Right lobe of liver (tissue), 6 donors: ENCODE measurements at places on chromosomes 7 and 10. TPM values are rescaled to one million over a fixed set of nuclear protein-coding genes. Genes with fewer than 3 reads are reported as not detected.

Gene RAB11FIP2
- 6.8 TPM for total RNA-seq

Gene HECW1
- 0.28 TPM for total RNA-seq

Gene TMEM178B
- total RNA-seq = not detected

Gene ABCB4
- total RNA-seq = 101 TPM

GRCh38 chr10:132670546-132671227, 115.3 kb downstream of the NKX6-2 start:
- H3K27me3 ChIP-seq = no peaks in the 10 kb centered on the region
- no peaks in the 10 kb centered on the region for H3K36me3 ChIP-seq
- no peaks in the 10 kb centered on the region for H3K4me1 ChIP-seq
- H3K4me3 ChIP-seq = no peak overlapping the region
- no peak overlapping the region for H3K27ac ChIP-seq
- peak; percentile 27 for DNase-seq
